NCI-H524 (cell line): ENCODE measurements at places on chromosomes 6 and 20.

DNA sequence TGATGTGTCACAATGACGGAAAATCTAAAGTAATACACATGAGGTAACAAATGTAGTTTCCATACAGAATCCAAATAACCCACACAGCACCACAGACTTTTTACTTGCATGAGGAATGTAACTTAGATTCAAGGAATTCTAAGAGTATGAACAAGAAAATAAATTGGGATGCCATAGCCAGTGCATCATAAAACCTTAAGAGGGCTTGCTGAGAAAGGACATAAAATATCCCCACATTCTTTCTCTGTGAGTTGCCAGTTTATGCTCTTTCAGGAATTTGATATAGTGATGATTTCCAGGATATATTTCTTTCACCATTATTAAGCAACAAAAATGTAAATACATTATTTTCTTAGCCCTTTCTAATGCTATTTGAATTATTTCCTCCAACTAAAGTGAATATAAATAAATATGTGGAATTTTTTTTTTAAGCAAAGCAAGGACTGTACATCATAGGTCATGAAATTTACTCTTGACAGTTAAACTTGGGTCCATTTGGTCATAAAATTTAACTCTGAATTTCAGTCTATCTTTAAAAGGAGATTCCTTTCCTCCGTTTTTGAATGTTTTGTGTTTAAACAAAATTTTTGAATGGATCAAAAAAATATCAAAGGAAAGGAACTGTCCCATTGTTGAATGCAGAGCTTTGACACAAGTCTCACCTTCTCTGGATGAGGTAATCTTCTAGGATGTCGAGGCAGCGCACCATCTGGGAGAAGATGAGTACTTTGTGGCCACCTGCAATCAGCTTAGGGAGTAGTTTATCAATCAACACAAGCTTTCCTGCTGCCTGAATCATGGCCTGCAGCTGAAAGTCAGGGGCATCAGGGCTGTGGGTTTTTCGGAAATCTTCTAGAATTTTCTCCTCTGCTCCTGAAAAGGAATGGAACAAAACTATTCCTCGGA, 116.3 kb upstream of the EMILIN3 start:
- DNase-seq = no peak

DNA sequence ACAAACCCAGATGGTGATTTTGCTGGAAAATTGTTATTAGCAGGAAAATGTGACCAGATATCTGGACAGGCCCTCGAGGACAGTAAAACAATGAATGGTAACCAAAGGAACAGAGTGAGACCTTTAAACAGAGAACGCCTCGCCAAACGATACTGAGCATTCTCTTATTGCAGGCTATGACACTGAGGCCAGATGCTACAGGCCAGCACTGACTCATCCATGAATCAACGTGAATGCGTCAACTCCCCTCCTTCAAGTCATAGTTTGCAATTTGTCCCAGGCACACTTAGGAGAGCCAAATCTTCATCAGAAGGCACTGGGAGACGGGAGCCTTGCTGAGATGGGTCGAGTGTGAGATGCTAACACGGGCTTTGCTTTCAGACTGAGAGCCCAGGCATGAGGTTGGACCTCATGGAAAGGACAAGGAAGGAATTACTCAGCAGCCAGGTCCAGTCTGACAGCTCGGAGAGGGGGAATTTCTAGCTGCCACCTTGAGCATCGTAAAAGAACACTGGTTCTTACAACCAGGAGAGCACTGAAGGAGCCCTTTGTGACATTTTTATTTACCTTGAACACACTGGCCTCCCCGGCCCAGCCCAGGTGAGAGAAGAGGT, 60.7 kb downstream of the BMP7 start:
- DNase-seq = no peak

GRCh38 chr6:112049026-112049799, 4.7 kb upstream of the CCN6 start:
- DNase-seq = no peak

DNA sequence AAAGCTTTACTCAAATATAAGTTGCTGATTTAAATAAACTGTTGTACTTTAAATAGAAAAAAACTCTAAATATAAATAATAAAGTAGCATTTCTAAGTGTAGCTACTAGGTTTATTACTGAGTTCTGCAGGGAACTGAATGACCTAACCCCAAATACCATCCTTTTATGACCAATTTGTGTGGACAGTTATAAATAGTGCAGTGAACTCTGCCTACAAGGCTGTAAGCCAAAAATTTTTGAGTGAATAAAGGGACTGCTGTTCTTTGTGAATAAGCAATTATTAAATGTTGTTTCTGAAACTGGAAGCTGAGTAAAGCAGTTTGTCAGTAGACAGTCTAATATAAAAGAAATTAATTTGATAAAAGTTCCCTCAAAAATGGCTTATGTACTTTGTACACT, 90.8 kb upstream of the ELOVL5 start:
- no peak for DNase-seq

DNA sequence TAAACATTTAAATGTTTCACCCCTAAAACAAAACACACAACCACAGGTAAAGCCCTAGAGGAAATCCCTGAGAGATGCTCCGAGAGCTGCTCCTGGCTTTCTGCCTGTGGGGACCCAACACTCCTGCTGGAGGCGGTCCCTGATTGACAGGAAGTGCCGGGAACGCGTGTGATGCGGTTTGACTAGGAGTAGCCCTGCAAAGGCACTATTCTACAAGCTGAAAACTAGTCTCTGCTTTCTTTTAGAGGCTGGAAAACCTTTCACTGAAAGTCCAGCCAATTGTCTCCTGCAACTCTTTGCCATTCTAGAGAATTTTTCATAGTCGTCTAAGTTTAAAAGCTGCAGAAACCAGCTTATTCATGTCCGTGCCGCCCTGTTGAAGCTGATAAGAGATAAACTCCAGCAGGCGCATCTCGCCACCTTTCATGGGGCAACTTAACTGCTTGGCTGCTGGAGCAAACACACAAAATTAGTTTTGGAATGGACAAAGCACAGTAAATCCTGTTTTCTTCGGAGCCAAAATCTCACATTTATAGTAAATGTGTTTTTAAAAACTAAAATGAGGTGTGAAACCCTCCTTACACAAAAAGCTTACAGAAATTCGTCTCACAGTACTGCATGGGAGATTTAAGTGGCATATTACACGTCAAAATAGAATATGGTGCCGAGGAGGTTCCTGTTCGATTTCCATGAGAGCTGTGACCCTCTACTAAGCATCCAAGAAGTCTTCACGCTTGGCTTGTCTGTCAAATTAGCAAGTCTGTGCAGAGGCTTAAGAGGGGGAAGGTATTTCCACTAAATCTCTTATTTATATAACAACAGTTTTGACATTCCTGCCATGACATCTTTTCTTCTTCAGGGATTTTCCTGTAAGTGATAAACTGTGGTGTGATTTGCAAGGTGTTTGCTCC, 46.9 kb downstream of the DACT2 start:
- DNase-seq = no peak

GRCh38 chr20:14360416-14360815, 23.0 kb upstream of the FLRT3 start:
- no peak for DNase-seq

DNA sequence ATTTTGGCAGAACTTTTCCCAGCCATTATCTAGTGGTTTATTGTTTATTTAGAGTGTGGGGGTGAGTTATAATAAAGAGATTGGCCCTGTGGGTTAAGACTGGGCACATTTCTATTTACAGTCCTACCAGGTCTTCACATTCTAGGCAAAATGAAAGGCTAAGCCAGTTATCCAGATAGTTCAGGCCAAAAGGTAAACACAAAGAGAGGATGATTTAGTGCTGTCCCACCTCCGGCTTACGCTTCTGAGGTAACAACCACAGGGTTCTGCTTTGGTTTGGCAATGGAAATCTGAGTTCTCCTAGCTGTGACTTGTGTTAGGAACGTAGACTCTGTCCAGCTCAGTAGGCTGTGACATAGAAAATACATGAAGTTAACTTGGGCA, 50.3 kb upstream of the PTPRK start:
- DNase-seq = no peak

GRCh38 chr6:18323935-18324705, 59.8 kb upstream of the DEK start:
- DNase-seq = peak; percentile 68

GRCh38 chr6:35907750-35908149, 13.1 kb downstream of the SRPK1 start:
- no peak for DNase-seq

GRCh38 chr6:74578339-74578738, 627.5 kb downstream of the COL12A1 start:
- no peak for DNase-seq

GRCh38 chr6:30885999-30886896, 1.9 kb downstream of the DDR1 start:
- no peak for DNase-seq

- peak; percentile 59 for DNase-seq
Measured at GRCh38 chr6:2990248-2990931, 9.3 kb upstream of the NQO2 start.

GRCh38 chr6:96943555-96944215, 19.2 kb downstream of the KLHL32 start:
- peak; percentile 11 for DNase-seq

GRCh38 chr20:37651932-37652331, 41.9 kb upstream of the CTNNBL1 start:
- peak; percentile 66 for DNase-seq

- no peak for DNase-seq
Measured at GRCh38 chr20:48722002-48722731, 105.6 kb downstream of the PREX1 start.

GRCh38 chr6:7914311-7914710, 3.7 kb upstream of the TXNDC5 start:
- DNase-seq = no peak

- DNase-seq = peak; percentile 68
Measured at GRCh38 chr6:34021554-34022190, 124.2 kb downstream of the GRM4 start.

DNA sequence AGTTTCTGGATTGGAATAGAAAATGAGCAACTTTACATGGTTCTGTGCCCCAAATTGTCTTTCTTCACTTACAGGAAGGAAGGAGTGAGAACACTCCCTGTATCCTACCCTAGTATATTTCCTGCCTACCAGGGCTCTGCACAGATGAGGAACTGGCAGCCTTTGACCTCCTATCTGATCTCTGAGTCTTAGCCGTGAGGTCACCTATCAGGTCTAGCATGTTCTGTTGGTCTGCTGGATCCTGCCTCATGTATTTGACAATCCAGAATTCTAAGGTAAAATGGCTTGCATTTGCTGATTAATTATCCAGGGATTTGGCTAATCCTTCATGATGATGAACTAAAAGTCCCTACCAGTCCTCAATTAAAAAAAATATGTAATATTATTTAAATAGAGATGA, 35.0 kb upstream of the TRAM2 start:
- no peak for DNase-seq

DNA sequence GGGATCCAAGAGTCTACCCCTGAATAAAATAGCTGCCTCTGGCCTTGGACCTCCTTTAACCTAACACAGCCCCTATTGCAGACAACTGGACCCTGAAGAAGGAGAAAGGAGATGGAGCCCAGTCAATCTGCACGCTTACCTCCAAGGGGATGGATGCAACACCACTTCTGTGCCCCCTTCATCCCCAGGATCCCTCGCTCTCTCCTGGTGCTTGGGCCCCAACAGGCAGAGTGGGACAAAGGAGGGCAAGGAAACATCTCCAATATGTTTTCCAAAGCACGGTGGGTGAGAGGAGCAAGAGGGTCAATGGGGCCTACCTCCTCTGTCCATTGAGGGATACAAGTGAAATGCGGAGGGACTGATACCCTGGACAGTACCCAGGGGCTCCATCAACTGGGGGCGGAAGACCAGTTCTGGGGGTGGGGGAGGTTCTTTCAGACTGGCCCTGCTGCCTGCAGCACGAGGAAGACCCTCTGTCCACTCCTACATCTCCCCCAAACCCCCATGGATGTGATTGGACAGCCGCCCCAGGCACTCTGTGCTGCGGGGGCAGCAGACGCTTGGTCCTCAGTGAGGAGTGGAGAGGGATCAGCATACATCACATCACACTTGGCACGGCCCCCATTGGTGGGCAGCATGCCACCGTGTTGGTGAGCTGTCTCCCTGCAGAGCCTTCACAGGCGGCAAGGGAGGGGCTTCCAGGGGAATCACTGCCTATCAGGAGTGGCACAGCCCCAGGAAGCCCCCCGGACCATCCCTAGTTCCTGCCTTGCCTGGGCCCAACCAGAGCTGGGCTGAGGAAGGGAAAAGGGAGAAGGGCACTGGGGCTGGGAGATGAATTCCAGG, 70.6 kb downstream of the MRPL14 start:
- DNase-seq = no peak

- no peak for DNase-seq
Measured at GRCh38 chr6:35718911-35719381, 17.9 kb upstream of the ARMC12 start.

- DNase-seq = no peak
Measured at GRCh38 chr6:112957536-112957916, 610.4 kb downstream of the RFPL4B start.

DNA sequence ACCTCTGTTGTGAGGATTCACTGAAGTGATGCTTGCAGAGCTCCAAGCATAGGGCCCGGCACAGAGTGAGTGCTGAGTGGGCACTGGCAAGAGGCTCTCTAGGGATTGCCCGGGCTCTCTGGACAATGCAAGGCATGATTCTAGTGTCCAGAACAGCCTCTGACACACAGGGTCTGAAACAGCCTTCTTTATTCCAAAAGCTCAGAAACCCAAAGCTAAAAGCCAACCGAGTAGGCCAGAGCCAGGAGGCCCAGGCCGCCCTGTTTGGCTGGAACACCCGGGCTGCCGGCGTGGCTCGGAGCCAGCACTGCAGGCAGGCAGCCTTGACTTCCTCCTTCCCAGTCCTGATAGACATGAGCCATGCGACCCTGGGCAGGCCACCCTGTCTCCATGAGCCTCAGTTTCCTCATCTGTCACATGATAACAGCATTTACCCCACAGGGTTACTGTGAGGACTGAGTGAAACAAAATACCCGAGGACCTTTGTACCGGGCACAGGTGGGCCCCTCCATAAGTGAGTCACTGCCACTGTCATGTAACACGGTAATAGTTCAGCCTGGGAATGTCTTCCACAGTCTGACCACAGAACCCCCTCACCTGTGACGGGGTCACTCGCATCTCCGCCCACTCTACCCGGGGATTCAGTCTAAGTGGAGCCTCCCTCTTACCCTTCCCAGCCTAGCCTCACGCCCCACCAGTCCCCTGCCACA, 51.5 kb downstream of the PTPRT start:
- DNase-seq = no peak

- DNase-seq = no peak
Measured at GRCh38 chr6:42424906-42425474, 26.7 kb downstream of the TRERF1 start.

DNA sequence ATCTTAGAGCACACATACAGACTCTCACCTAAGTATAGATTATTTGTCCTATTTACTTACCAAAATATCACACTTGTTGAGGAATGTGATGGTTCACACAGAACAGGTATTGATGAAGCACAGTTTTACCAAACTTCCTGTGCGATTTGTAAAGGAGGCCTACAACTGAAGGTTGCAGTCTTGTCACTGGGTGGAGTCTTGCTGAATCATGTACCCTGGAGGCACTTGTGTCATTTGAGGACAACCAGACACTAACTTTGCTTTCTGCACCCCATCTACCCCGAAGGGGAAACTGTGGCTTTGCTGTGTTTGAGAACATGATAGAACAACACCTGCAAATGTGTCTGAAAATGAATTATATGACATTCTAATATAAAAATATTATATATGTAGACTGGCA, 32.4 kb upstream of the HINT3 start:
- DNase-seq = no peak

GRCh38 chr6:80331522-80331921, 225.1 kb downstream of the BCKDHB start:
- peak; percentile 55 for DNase-seq

GRCh38 chr6:135673501-135674309, 176.2 kb upstream of the AHI1 start:
- DNase-seq = no peak

GRCh38 chr6:160192840-160193239, 65.8 kb downstream of the SLC22A2 start:
- DNase-seq = no peak
